ENCODE measurements at places on chromosomes 6 and 20.

GRCh38 chr20:44258226-44258890 lies 11.2 kb downstream of the GDAP1L1 start:
- no peak for DNase-seq

- DNase-seq, result no peak
These were observed 207.0 kb downstream of the THBS2 start for GRCh38 chr6:169046483-169047192.

GRCh38 chr6:39005774-39006173 lies 42.8 kb upstream of the GLP1R start:
- no peak for DNase-seq

GRCh38 chr6:149884215-149884614 lies 13.7 kb downstream of the RAET1E start:
- DNase-seq, result no peak

DNA sequence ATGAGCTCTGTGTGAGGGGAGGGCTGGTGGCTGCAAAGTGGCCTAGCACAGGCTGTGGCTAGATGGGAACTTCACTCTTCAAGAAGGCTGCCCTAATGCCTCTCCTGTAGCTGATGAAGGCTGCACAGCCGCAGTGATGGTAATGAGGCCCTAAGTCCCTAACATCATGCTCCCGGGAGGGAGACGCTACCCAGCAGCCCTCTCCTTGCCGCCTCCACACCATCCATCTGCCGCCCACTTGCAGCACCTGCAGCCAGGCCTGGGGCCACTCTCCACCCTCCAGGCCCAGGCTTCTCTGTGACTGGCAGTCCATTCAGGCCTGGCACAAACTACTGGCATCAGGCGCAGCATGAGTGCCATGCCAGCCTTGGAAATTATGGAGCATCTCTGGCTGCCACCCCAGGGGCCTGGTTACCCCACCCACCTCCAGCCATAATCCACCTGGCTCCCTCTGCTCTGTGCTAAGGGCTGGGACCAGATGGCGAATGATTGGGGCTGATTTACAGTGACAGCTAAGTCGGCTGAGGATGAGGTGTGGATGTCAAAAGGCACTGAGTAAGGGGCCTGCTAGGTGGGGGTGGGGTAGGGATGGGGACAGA lies 284.2 kb downstream of the LRFN2 start:
- no peak for DNase-seq

GRCh38 chr20:37575884-37576283 lies 48.2 kb upstream of the BLCAP start:
- no peak for DNase-seq

DNA sequence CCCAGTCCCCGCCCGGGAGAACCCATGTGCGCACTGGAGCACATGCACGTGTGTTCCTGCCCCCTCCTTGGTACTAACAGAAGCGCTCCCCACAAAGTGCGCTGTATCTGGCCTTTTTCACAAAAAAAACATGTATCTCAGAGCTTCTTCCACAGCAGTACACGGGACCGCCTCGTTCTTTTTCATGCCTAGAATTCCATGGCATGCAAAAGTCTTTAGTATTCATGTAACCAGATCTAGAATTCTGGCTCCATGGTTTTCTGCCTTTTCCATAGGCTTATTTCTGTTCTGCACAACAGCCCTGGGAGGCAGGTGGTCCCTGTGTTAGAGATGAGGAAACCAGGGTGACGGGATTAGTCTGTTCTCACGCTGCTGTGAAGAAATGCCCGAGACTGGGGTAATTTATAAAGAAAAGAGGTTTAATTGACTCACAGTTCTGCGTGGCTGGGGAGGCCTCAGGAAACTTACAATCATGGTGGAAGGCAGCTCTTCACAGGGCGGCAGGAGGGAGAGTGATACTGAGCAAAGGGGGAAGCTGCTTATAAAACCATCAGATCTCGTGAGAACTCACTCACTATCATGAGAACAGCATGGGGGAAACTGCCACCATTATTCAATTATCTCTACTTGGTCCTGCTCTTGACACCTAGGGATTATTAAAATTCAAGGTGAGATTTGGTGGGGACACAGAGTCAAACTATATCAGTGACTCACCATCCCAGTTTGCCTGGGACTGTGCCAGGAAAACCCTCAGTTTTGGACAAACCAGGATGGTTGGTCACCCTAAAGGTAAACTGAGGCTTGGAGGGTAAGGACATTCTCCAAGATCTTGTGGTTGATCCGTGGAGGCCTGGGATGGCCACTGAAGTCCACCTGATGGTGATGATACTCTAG lies 41.0 kb downstream of the C20orf203 start:
- no peak for DNase-seq

DNA sequence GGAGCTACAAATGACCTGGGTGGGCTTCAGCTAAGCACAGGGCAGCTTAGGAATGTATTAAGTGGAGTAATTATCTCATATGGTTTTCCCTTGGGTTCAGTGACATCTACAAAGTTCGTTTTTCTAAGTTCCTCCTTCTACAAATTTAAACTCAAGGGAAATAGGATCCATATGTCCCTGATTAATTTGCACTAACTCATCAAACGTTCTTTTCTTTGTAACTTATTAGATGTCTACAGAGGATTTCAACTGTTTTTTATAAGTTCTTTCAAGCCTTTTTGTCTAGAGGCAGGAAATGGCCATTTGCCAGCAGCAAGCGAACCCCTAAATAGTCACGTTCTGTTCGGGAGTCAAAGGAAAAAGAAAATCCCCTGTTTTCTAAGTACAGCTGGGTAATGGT lies 1060.3 kb downstream of the KIF16B start:
- no peak for DNase-seq

GRCh38 chr20:38599410-38599882 lies 2.2 kb upstream of the ARHGAP40 start:
- peak; percentile 81 for DNase-seq

DNA sequence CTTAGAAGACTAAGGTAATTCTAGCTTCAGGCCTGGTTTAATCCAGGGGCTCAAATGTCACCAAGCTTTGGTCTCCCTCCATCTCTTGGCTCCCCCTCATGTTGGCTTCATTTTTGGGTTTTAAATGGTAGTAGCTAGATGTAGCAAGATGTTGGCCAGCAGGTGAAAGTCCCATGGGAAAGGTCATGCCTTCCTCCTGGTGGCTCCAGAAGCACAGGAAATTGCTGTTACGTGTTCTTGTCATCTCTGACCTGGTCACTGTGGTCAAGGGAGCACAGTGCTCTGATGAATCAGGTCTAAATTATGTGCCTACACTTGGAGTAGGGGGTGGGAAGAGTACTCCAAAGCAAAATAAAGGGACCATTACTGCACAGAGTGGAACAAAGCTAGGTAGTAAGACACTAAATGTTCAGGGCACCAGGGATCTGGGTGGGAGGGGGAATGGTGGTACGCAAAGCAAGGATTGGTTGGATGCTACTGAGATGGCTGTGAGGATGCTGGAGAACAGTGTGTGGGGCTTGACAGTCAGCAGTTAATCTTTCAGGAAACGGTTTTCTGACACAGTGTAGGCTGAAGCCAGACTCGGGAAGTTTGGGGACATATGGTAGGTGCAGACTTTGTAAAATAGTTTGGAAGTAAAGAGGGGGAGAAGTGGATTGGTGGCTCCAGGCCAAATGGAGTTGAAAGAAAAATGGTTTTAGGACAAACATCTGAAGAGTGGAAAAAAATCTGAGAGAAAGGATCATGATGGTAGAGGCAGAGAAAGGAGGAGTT lies 30.1 kb downstream of the CDS2 start:
- no peak for DNase-seq
